ENCODE measurements at places on chromosomes 4 and X.

DNA sequence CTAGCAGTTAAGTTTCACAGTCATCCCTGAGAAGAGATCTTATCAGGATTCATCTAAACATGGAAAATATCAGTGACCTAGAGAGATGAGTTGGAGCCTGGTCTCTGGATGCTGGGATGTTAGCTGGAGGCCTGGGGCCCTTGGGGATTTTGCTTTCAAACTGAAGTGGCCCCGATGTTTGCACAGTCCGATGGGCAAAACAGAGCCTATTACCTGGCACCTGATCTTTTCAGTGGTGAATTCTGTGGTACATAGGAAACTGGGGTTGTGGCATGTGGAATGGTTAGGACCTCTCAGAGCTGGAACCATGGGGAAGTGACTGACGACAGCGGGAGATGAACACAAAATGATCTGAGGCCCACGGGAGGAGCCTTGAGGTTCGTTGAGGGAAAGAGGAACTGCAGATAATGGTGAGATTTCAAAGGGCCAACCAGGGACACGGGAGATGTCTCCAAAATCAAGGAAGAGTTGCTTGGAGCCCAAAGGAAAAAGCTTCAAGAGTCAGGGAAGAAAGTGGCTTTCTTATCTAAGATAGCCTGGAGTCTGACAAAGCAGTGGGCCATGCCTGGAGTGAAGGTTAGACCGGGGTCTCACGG is 17.8 kb upstream of the TENM3 start:
- DNase-seq, result no peak

GRCh38 chr4:143482840-143483239 is 30.7 kb upstream of the SMARCA5 start:
- DNase-seq, result no peak

GRCh38 chr4:11196927-11197522 is 231.7 kb downstream of the HS3ST1 start:
- DNase-seq, result no peak

- DNase-seq, result no peak
Measured at GRCh38 chr4:72525938-72526337, 43.1 kb downstream of the ADAMTS3 start.

DNA sequence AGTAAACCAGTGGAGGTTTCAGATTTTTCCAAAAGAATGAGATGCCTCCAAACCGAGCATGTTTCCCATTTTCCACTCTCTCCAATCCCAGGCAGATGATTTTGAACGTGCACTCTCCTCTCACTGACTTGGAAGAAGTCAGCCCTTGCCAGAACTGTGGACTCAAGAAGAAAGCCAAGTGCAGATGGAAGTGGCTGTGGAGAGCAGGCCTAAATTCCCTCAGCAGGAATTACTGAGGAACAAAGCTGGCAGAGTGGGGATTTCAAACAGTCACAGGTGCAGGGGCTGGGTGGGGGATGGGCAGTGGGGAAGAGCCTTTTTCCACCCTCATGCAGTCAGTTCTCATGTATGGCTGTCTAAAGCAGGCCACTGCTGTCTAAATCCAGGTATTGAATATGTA is 83.5 kb upstream of the PLAC1 start:
- no peak for DNase-seq

Measured in stimulated activated CD4-positive, alpha-beta T cell treated with anti-CD3 and anti-CD28 coated beads, Interleukin-15, amount 100 ng/mL, for 24 hours (primary cell).